ENCODE measurements at places on chromosomes 2 and 18.
A peak's percentile ranks its signal among the peaks of the same experiment; 100 is the strongest.

DNA sequence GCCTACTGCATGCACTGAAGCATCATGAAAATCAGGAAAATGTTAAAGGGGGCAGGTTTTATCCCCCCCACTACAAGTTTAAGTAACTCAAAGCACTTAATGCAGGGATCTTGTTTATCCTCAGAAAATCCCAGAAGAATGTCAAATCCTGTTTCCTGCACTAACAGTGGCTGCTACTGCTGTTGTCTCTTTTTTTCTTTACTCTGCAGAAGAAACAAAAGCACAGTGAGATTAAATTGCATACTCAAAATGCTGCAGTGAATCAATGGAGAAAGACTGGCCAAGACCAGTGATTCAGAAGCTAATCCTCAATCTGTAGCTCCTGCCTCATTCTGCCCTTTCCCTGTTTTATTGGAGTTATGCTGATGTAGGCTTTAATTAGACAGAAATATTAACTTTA is 332.3 kb upstream of the FIGN start:
- no peak for DNase-seq

- DNase-seq: no peak
Measured at GRCh38 chr2:157587576-157587975, 41.1 kb downstream of the ACVR1C start.

DNA sequence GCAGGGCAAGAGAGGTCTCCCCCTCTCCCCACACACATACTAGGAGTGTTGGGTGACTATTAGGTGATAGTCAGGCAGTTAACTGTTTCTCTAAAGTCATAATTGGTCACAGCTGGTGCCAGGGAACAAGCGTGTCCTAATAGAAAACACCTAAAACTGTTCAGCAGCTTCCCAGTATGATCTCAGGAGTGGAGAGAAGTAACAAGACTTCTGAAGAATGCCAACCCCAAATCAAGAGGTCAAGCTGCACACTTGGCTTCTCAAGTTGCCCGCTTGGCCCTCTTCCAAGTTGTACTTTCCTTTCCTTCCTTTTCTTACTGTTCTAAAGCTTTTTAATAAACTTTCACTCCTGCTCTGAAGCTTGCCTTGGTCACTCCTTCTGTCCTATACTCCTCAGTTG is 22.4 kb upstream of the STAT1 start:
- no peak for DNase-seq

- DNase-seq: no peak
Measured at GRCh38 chr18:54030434-54030833, 194.0 kb downstream of the MBD2 start.

GRCh38 chr2:125445495-125445894 is 1210.5 kb upstream of the GYPC start:
- DNase-seq: no peak

GRCh38 chr2:237421542-237422116 is 7.7 kb upstream of the COL6A3 start:
- DNase-seq: peak; percentile 74

- DNase-seq: no peak
Measured at GRCh38 chr2:56918790-56919189, 735.0 kb downstream of the CCDC85A start.

DNA sequence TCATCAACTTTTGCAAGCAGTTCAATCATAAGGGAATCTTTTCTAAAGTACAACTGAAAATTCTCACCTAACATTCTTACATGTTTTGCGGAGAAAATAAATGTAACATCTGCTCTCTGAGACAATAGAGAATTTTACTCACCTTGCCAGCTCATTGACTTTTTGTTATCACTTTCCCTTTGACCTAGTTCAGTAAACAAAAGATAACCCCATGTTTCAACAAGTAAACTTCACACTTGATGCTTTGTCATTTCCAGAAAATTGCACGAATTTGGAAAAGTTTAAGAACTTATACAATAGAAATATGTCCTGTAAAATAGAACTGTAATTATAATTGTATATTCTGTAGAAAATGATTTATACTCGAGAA is 1110.0 kb upstream of the ACVR2A start:
- DNase-seq: no peak

DNA sequence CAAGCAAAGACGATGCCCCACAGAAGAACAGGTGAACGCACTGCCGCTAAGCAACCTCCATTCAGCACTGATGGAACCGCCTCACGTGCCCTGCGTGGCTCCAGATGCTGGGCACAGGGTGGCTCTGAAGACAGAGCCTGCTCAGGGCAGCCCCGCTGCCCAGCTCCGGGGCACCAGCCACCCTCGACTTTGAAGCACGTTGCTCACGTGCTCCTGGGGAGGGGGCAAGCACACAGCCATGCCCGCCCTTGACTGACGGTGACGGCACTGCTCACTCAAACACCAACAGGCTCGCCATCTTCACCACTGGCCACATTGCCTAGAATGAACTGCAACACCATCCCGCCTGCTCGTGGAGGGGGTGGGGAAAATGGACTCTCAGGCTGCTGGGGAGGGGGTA is 251.3 kb downstream of the HDAC4 start:
- no peak for DNase-seq

GRCh38 chr18:56096861-56097260 is 508.9 kb upstream of the TCF4 start:
- no peak for DNase-seq

GRCh38 chr2:132991471-132992045 is 321.6 kb upstream of the LYPD1 start:
- DNase-seq: no peak

DNA sequence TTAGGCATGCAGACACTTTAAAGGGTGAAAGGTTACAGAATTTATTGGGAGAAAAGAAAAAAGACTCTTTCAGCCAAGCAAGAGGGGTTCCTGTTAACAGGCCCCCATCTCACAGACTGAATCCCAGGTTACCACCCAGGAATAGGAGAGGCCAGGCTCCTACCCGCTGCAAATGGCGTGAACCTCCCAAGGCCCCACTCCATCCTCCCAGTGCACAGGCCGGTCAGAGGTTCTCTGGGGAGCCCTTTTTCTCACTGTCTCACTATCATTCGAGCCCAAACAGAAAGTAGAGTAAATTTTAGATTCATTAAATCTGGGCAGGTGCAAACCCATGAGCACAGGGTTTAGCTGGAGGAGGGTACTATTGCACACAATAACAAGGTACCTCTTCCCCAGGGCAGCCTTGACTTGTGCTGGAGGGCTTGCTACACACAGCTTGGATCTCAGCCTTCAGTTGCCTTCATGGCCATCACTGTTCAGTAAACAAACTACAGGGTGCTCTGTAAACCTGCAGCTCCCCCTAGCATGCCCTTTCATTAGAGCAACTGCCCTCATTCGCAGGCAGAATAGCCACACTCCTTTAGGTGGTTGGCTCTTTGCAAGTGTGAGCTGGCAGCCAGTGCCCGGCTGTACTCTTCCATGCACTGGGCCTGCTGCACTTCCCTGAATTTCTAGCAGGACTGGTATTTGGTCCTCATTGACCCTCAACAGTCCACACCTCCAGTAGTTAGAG is 7.3 kb upstream of the PLEK start:
- DNase-seq: no peak

- DNase-seq: no peak
Measured at GRCh38 chr2:95024371-95024770, 1.1 kb upstream of the MAL start.
